ENCODE measurements at places on chromosomes 11 and 22.

DNA sequence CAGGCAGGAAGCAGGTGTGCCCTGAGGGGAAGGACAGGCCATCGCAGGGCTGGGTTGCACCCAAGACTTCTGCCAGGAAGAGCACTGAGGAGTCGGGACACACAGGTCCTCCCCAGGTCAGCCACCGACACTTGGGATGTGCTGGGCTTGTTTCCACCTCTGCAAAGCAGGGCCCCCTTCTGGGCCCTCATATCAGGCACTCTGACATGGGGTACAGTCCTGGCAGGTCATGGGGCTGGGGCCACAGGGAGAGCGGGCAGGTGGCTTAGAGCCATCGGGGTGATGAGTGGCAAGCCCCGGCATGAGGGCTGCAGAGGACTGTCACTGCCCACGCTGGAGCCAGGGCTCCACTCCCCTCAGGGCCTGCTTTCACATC, 7.9 kb upstream of the ADORA2A start:
- DNase-seq, result no peak

- no peak for DNase-seq
Observed at GRCh38 chr22:25853501-25854284, 111.7 kb downstream of the MYO18B start.

DNA sequence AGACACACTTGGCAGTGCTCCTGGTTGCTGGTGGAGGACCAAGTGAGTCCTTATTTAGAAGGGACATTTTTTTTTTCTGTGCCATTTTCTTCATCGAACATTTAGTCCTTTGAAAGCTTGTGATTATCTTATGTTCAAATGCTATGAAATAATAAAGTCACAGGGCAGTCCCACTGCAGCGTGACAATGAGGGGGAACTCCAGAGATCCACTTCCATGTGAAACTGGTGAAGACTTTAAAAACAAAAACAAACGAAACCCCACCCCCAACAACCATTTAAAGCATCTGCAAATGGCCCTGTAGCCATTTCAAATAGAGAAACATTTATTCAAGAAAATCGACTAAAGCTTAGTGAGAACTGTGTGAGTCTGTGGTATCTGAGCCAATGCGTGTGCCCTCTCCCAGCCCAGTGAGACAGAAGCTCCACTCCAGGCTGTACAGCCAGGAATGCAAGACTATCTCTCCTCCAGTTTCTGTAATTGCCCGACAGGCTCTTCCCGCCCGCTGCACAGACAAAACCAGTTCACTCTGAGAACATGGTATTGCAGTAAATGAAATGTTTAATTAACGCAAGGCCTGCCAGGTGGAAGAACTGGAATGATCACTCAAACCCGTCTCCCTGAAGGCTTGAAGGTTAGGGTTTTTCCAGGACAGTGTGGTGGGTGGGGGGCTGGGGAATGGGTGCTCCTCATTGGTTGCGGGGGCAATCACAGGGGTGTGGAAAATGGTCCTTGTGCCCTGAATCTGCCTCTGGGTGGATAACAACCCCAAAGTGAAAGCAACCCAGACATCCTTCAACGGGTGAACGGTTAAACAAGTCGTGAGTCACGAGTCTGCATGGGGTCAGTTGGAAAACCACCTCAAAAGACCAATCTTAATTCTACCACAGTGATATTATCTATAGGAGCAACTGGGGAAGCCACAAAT, 8.4 kb downstream of the KRTAP5-6 start:
- no peak for DNase-seq

DNA sequence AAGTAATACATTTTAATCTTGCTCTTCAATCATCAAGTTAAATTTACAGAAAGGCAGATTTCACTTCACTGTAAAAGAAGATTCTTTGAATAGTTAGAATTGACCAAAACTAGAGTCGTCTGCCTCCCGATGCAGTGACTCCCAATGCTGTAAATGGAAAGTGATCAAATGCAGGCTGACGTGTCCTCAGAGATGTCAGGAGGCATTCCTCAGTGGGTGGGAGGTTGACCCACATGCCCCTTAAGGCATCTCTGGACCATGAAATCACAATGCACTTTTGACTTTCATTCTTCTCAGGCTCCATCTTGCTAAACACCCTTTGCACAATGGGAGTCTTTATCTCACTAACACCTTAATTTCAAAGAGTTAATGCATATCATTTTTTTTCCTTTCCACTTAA, 19.0 kb upstream of the CECR2 start:
- no peak for DNase-seq

GRCh38 chr22:46449116-46449691, 88.2 kb downstream of the CELSR1 start:
- DNase-seq, result no peak

- DNase-seq, result no peak
Observed at GRCh38 chr11:111691176-111691575, 75.0 kb downstream of the PPP2R1B start.

DNA sequence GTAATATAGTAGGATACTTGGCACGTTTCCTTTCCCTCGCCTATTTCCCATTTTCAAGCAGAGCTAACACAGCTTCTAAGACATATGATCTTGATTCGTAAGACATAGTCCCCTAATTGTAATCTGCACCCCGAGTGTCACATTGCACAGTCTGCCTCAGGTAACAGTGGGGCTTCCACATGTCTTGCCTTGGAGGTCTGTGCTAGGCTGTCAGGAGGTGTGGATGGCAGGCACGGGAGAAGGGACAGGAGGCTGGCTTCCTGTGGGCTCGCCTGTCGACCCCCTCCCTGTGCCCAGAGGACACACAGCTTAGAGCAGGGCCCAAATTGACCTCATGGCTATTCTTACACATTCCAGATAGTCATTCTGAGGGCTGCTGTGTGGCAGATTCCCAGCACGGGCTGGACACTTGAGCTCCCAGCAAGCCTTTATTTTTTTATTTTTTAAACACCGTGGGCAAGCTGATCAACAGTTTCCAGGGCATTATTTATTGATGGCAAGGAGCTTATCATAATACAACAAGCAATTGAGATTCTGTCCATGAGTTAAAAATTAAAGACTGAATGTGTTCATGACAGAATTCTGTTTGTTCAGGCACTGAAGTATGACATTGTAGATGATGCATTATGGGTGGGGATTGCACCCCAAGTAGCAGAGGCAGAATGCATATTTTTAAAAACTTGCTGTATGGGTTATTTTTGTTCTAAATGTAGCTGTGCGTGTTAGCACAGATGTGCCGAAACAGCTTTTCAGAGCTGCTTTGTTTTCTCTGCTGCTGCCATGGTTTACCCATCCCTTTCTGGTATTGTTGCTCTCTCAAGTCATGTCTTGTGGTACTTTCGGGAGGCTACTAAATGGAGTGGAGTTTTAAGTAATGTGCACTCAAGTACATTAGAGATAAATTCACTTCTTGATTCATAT, 113.0 kb downstream of the ATXN10 start:
- DNase-seq, result no peak

GRCh38 chr11:74683941-74684481, 47.2 kb downstream of the CHRDL2 start:
- DNase-seq, result no peak

DNA sequence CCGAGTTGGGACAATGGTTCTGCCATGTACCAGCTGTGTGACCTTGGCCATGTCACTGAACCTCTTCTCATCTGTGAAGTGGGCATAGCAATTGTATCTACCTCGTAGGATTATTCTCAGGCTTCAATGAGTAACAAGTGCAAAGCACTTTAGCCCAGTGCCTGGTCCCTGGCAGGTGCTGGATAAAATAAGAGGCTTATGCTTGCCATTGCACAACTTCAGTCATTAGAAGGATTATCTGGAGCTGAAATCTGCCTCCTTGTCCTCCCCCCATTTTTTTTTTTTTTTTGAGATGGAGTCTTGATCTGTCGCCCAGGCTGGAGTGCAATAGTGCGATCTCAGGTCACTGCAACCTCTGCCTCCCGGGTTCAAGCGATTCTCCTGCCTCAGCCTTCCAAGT, 7.2 kb downstream of the SMTNL1 start:
- DNase-seq, result no peak

DNA sequence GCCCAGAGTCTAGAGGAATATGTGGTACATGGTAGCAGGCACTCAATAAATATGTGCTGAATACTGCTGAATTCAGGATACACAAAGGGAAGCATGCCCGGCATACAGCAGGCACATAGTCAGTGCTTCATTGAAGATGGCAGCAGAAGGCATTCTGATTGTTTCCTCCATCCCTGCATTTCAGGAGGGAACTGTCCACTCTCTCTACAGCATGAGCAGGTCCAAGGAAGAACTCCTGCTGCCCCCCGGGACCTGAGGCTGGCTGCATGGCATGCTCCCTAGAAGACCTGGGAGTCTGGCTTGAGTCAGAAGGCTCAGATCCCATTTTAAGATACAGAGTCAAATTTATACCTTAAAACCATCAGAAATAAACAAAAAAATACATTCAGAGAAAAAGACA, 319.3 kb upstream of the NARS2 start:
- no peak for DNase-seq

DNA sequence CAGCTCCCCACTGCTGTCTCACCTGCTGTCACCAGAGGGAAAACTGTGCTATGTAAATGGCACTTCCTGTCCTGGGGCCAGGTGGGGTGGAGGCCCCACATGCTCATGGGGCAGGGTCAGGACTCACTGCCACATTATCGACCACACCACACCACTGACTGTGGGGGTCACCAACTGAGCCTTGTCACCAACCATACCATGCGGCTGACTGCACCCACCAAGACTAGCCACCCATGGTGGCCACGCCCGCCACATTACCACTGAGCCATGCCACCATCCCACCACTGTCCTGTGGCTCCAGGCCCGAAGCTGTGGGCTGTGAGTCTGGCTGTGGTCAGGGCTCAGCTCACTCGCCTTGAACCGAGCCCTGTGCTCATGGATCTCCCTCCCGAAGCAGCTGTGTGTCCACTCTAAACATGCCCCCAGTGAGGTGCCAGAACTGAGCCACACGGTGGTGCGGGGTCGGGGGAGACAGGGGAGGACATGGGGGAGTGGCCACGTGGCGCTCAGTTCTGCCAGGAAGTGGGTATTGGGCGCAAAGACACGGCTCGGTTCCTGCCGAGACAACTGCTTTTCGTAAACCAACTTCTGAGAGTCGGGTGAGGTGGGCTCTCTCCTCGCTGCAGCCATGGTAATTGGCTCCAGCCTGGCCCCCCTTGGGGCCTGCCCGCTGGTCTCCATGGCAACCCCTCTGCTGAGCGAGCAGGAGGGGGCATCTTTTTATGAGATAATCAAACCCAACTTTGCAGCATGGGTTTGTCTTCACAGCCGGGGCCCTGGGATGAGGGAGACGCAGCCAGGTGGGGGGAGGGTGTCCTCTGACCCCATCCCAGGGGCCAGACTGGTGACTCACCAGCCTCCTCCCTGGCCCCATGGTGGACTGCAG, 23.2 kb downstream of the RTN4R start:
- DNase-seq, result no peak

DNA sequence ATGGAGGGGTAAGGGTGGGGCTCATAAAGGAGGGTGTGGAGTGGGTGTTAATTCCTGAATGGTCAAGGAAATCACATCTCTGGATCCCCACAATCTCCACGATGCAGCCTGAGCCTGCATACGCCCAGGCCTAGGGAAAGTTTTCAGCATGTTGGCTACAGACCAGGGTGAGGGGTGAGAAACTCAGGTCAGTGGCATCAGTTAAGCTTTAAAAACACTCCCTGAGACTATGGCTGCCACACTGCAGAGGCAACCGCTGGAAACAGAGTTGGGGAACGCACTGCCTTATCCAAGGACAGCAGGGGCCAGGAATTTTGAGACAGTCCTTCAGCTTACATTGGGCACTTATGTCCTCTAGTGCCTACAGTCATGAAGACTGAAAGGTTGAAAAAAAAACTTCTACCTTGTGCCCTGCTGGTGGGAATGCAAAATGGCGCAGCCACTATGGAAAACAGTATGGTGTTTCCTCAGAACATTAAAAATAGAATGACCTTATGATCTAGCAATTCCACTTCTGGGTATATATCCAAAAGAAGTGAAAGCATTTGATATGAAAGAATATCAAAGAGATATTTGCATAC, 19.7 kb downstream of the DKK3 start:
- no peak for DNase-seq

GRCh38 chr11:117613521-117613920, 183.5 kb downstream of the DSCAML1 start:
- no peak for DNase-seq

DNA sequence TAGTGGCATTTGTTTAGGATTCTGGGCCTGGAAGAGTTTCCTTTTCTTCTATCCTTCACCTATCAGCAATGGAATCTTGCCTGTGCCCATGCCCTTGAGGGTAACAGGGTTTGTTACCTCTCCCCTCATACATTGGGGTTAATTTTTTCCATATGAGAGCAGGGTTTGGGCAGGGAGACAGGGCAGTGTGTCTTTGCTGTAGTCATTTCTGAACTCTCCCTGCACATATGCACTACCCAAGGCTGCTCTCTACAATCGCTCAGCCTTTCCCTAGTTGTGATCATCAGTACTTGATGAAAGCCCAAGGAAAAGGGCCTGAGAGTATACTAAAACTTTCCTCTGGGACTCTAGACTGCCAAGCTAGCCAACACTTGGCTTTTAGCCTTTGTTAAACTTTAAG, 95.7 kb downstream of the LRRC32 start:
- DNase-seq, result no peak

DNA sequence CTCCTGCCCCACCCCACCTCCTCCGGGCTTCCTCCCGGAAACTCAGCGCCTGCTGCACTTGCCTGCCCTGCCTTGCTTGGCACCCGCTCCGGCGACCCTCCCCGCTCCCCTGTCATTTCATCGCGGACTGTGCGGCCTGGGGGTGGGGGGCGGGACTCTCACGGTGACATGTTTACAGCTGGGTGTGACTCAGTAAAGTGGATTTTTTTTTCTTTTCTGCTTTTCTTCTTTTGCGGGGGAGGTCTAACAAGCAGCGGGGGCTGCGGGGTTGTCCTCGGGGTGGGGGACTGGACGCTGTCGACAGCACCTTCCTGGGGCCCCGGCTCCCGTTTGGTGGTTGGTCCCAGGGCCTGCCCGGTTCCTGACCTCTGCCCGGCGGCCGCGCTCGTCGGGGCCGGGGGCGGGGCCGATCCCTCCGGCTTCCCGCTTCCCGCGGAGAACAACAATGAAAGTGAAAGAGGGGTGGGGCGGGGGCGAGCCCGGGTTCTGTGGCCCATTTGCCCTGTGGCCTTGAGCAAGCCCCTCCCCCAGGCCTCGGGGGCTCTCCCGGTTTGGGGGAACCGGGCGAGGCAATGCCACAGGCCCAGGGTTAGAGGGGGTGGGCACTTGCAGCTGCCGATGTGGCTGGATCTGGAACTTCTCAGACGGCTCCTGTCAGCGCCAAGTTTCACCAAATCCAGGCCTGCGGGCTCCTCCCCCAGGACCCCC, 975 bp upstream of the MDK start:
- DNase-seq, result no peak

- DNase-seq, result no peak
Observed at GRCh38 chr22:50076646-50077535, 8.3 kb downstream of the MLC1 start.

Data from anterior cingulate cortex (tissue), 58 donors.